Fibroblast of skin of right quadriceps (primary cell): ENCODE measurements at places on chromosomes 5 and 9.
A peak's percentile ranks its signal among the peaks of the same experiment; 100 is the strongest.

- no peak for DNase-seq
Observed at GRCh38 chr9:14441976-14442651, 128.2 kb upstream of the NFIB start.

GRCh38 chr9:99819123-99819855 is 2.4 kb upstream of the NR4A3 start:
- DNase-seq = peak; percentile 87

DNA sequence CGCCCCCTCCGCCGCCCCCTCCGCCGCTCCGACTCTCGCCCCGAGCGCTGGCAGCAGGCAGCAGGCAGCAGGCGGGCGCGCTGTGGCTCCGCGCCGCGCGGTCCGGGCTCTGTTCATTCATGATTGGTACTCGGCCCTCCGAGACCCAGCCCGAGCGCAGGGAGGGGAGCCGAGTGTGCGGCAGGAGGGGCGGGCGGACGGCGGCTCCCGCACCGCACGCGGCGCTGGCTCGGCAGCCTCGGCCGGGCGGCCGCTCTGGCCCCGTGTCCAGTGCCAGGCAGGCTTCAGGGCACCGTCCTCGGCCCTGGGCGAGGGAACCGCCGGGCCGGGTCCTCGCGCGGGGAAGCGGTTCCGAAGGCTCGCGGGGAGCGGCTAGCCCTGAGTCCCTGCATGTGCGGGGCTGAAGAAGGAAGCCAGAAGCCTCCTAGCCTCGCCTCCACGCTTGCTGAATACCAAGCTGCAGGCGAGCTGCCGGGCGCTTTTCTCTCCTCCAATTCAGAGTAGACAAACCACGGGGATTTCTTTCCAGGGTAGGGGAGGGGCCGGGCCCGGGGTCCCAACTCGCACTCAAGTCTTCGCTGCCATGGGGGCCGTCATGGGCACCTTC is at the start of gene KCNIP1:
Gene KCNIP1, plus strand, starts transcription at position 31 of the 607 bp plus-strand sequence.
- DNase-seq = no peak

DNA sequence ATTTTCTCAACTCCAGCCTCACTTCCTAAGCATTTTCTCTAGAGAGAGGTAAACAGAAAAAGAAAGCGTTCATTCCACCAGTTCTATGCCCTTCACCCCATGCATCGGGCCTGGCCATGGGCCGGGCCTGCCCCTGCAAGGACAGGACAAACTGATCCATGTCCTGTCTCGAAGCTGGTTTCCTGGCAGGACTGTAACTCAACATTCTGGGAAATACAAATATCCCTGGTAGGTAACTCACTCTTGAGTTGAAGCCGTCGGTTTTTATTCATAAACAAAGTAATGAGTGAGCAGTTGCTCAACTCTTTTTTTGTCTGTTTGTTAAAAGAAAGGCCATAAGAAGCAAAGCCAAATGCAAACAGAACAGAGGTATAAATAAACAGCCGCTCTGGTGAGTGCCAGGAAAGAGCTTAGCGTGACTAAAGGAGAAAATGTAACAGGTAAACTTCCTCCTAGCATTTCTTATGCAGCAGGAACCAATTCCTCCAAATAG is 64.4 kb upstream of the DNAH5 start:
- DNase-seq = no peak

DNA sequence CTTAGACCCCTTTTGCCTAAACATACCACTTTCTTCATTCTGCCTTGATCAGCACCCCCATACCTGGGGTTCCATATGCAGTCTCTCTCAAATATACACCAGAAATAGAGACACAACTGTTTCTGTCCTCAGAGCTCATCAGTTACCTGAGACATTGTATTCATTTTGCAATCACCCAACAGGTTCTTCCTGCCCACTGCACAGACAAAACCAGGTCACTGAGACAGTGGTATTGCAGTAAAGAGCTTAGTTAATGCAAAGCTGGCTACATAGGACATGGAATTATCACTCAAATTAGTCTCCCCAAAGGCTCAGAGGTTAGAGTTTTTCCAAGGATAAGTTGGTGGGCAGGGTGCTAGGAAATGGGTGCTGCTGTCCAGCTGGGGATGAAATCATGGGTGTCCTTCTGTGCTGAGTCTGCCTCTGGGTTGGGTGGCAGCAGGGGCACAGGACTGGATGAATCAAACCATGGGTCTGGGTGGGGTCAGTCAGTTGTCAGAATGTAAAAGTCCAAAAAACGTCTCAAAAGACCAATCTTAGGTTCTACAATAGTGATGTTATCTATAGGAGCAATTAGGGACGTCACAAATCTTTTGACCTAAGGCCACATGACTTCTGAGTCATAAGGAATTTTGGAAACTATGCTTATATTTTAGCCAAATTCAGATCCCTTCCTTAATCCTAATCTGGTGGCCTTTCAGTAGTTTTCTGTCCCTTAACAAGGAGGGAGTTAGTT is 41.0 kb downstream of the KCNV2 start:
- DNase-seq = no peak

GRCh38 chr5:169728-170094 is 21.6 kb upstream of the LRRC14B start:
- no peak for DNase-seq

DNA sequence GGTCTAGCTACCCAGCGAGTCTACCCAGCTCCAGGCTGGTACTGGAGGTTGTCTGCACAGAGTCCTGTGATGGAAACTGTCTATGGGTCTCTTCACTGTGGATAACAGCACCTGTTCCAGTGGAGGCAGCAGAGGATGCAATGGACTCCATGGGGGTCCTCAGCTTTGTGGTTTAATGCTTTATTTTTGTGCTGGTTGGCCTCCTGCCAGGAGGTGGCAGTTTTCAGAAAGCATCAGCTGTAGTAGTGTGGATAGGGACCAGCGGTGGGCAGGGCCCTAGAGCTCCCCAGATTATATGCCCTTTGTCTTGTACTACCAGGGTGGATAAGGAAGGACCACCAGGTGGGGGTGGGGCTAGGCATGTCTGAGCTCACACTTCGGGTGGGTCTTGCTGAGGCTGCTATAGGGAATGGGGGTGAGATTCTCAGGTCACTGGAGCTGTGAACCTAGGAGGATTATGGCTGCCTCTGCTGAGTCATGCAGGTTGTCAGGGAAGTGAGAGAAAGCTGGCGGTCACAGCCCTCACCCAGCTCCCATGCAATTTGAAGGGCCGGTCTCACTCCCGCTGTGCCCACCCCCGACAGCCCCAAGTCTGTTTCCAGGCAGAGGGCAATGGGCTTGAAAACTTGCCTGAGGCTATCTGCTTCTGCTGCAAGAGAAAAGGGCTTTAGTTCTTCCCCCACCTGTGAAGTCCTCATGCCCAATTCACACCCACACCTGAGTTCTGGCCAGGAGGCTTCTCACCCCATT is 397.1 kb downstream of the TLE1 start:
- DNase-seq = no peak

- DNase-seq = no peak
Observed at GRCh38 chr9:123571240-123571639, 215.2 kb downstream of the CRB2 start.

- no peak for DNase-seq
Observed at GRCh38 chr9:91033797-91034196, 232.2 kb downstream of the SYK start.

DNA sequence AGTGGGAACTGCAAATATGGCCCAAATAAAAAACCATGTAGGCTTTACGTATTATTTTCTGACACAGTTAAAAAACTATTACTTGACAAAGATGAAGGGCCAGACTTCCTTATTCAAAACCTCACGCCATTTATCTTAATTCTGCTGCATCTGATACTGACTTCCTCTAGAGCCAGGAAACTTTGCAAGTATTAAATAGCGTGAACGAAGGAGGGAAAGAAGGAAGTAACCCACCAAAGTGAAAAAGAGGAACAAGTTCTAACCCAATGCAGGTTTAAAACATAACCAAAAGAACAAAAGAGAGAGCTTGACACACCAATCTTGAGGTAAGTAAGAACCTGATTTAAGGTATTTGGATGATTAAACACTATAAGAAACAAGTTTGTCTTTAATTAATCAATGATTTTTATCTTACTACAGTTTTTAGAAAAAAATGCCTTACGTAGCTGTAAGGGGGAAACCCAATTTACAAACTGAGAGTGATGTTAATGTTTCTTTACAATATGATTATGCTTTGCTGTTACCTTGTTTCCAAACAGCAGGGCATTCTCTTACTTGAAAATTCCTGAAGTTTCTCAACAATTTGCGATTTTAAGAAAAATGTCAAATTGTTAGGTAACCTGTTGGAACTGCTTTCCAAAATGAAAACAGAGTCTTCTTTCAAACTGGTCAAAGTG is at the start of gene GAPT:
Gene GAPT, plus strand, starts transcription at position 220 of the 677 bp plus-strand sequence. CDS start 3,102 bp downstream, outside the sequence.
- no peak for DNase-seq

- peak; percentile 92 for DNase-seq
Observed at GRCh38 chr5:142201471-142201887, 92.9 kb downstream of the NDFIP1 start.

GRCh38 chr9:134560206-134560605 is 81.4 kb upstream of the COL5A1 start:
- DNase-seq = no peak
